A172 (cell line): ENCODE measurements at places on chromosomes 1 and 21.

GRCh38 chr1:239436286-239436685, 49.9 kb downstream of the CHRM3 start:
- DNase-seq = no peak

GRCh38 chr1:1079408-1080121, 5.5 kb upstream of the RNF223 start:
- peak; percentile 90 for DNase-seq

DNA sequence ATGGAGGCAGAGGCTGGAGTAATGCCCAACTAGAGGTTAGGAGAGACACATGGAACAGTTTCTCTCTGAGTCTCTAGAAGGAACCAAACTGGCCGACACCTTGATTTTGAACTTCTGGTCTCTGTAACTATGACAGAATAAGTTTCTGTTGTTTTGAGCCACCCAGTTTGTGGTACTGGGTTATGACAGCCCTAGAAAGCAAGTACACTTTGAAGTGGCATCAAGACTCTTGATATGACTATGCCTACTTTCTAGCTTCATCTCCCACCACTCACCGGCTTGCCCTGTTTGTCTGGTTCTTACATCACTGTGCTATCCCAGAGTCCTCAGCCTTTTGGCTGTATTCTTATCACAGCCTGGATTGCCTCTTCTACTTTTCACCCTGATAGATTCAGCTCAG, 230.3 kb upstream of the USP24 start:
- DNase-seq = no peak

GRCh38 chr1:91283421-91283726, 121.3 kb downstream of the HFM1 start:
- no peak for DNase-seq

DNA sequence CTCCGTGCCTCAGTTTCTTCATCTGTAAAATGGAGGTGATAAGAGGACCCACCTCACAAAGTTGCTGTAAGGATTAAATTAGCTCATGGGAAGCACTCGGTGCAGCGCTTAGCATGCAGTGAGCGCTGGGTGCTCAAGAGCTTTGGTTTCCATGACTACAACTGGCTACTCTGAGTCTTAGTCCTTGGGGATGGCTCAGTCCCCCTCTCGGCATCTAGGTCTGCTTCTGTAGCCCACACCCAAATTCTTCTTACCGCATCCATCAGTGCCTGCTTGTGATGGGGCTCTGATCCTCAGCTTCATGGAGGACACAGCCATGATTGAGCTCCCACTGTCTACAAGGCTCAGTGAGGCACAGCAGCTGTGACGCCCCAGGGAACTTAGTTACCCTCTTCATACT, 159.0 kb downstream of the ACTL8 start:
- DNase-seq = no peak

- DNase-seq = no peak
Measured at GRCh38 chr1:86861424-86861823, 52.5 kb downstream of the SELENOF start.

GRCh38 chr1:198108636-198109370, 48.0 kb upstream of the NEK7 start:
- no peak for DNase-seq

GRCh38 chr1:225870911-225871310, 11.3 kb downstream of the TMEM63A start:
- DNase-seq = no peak

- DNase-seq = no peak
Measured at GRCh38 chr1:219215477-219215876, 41.8 kb downstream of the LYPLAL1 start.

GRCh38 chr1:180611016-180611930, 20.5 kb upstream of the XPR1 start:
- DNase-seq = no peak

- DNase-seq = no peak
Measured at GRCh38 chr1:152034324-152034653, 2.5 kb downstream of the S100A11 start.
